ENCODE measurements at places on chromosomes 11 and 22. TPM values are rescaled to one million over a fixed set of nuclear protein-coding genes. Genes with fewer than 3 reads are reported as not detected.

DNA sequence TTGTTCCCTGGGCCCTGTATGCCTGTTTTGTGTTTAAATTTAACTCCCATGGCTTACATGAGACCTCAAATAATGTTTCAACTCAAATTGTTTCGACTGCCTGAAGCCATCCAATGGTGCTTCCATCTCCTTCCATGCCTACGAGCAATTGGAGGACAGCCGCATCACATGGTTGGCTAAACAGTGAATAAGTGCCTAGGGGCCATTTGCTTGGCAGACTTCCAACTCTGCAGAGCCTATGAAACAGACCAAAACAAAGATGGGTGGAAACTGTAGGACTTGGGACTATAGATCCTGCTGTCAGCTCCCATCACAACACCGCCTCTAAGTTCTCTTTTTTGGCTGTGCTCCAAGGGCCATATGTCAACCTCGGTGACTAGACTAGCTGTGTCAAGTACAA, 84.1 kb downstream of the PARVA start:
- H3K4me1 ChIP-seq: no peaks in the 10 kb centered on the region
- H3K27me3 ChIP-seq: no peaks in the 10 kb centered on the region
- no peak overlapping the region for H3K4me3 ChIP-seq
- H3K36me3 ChIP-seq: no peaks in the 10 kb centered on the region

DNA sequence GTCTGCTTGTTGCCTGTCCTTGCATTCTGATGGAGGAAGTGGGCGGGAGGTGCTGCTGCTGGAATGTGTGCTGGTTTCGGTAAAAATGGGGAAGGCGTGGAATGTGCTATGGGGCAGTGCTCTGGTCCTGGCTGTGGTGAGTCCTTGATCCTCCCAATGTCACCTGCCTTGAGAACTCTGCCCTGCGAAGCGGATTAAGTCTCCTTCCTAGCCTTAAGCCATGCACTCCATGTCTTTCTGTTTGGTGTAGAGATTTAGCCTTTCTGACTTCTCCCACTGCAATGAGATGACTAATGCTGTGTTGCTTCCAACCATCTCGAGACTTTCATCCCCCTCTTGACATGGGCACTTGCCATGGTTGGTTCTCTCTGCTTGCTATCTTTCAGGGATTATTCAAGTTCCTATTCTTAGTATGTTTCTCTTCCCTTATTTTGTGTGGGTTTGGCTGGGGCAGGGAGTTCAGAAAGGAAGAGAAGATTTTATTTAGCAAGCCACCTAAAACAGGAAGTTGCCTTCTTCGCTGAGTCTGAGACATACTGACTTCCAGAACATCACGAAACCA, 687.9 kb downstream of the NTM start:
- no peak for DNase-seq
- no peaks in the 10 kb centered on the region for H3K4me1 ChIP-seq
- H3K27ac ChIP-seq: no peak overlapping the region
- no peaks in the 10 kb centered on the region for H3K27me3 ChIP-seq

- H3K36me3 ChIP-seq: no peaks in the 10 kb centered on the region
- no peak overlapping the region for H3K4me3 ChIP-seq
- DNase-seq: no peak
- H3K27ac ChIP-seq: no peak overlapping the region
- peaks cover 16% of the 10 kb centered on the region for H3K4me1 ChIP-seq
These were observed 99.4 kb downstream of the PDE3B start for GRCh38 chr11:14742849-14743559.

- H3K27me3 ChIP-seq: peaks cover 20% of the 10 kb centered on the region
- peaks cover 5% of the 10 kb centered on the region for H3K4me1 ChIP-seq
- H3K4me3 ChIP-seq: no peak overlapping the region
- no peak overlapping the region for H3K27ac ChIP-seq
- no peak for DNase-seq
These were observed 94.8 kb downstream of the FEZ1 start for GRCh38 chr11:125401235-125401634.

DNA sequence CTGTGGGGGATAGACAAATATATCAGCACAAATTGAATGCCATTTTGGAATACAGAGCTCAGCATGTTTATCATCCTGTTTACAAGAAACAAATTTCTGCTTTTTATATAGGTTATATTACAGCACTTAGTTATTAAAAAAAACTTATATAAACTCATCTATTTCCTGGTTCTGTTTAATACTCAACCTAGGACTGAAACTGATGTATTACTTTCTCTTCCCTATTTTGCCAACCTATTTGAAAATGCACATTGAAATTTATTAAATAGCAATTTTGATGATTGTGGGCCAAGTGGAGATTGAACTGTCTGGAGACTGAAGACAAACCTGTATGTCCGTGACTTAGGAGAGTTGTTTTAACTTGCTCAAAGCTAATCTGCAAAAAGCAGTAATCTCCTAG, 288.3 kb upstream of the ANO3 start:
- H3K36me3 ChIP-seq: no peaks in the 10 kb centered on the region
- no peaks in the 10 kb centered on the region for H3K27me3 ChIP-seq
- DNase-seq: no peak

Gene OMP
- total RNA-seq: not detected

Gene CLCF1
- 6.0 TPM for total RNA-seq

Gene H19
- not detected for total RNA-seq

Gene ANGPTL5
- total RNA-seq: not detected

Gene RAB36
- total RNA-seq: 0.87 TPM
